ENCODE measurements at places on chromosomes 6 and 20.

- DNase-seq: no peak
Measured at GRCh38 chr20:61317966-61318530, 66.0 kb downstream of the CDH4 start.

- DNase-seq: no peak
Measured at GRCh38 chr20:22586645-22587310, 2.4 kb upstream of the FOXA2 start.

GRCh38 chr6:4565301-4566250 is 210.6 kb upstream of the CDYL start:
- no peak for DNase-seq

DNA sequence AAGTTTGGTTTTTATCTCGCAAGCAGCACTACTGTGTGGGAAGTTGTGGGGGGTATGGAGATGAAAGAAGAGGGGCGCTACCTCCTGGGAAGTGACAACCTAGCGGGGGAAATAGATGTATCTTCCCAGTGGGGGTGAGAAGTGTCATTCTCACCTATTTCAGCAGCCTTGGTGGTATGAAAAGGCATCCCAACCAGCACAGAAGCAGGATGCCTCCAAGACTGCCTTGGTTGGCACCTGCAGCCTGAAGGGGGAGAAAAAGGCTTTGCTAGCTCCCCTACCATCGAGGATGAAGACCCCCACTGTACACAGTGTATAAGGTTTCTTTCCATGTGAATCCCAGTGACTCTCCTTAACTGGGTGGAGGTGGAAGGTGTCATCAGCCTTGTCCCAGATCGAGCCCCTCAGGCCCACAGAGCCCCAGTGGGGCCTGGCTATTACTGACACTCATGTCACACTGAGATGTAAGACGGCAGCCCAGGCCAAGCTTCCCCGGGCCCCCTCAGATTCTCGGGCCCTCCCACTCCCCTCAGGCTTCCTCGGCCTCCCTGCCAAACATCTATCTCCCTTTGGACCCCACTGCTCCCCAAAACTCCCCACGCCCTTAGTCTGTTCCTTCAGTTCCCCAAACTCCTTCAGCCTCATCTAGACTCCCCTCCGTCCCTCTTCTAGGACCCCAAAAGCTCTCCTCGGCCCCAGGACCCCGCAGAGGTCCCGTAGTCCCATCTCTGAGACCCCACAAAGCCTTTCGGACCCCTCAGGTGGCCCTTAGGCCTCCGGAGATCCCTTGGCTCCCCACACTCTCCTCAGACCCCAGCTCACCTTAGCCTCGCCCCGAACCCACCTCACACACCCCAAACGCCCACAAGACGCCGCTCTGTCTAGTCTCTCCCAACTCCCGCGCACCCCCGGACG is 688 bp downstream of the COMMD7 start:
- DNase-seq: no peak

DNA sequence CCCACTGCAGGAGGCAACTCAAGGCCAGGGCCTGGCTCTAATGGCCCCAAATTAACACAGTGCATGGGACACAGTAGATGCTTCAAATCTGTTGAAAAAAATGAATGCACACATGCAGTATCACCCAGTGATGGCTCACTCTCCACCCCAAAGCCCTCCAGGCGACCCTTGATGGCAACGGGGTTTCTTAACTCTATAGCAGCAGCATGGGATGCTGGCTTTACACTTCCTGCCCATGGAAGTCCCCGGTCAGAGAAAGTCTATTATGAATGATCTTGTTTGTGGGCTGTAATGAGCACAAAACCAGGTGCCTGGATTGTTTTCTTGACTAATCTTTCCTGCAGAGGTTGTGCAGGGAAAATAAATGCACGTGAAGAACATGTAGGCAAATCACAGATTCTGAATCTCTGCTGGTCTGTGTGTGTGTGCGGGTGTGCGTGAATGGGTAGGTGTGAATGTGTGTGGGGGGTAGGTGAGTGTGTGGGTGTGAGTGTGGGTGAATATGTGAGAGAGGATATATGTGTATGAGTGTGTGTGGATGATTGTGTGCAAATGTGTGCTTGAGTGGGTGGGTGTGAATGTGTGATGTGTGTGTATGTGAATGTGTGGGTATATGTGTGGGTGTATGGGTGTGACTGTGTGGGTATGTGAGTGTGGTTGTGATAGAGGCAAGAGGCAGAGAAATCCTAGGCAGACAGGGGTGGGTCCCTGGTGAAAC is 60.1 kb upstream of the MLN start:
- no peak for DNase-seq

DNA sequence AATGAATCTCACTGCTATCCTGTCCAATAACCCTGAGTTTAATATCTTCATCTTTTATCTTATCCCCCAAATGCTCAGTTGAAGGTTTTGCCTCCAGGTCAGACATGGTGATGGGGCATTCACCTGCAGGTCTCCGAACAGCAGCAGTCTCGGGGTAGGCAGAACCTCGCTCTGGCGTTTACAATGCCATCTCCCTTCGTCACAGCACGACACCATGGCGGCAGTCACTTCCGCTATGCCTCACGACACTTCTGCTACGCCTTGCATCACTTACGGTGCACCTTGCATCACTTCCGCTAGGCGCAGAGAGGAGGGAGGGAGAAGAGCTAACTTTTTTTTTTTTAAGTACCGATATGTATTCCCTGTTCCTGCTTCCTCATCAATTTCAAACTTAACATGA is 194.9 kb downstream of the BCAS1 start:
- DNase-seq: no peak

DNA sequence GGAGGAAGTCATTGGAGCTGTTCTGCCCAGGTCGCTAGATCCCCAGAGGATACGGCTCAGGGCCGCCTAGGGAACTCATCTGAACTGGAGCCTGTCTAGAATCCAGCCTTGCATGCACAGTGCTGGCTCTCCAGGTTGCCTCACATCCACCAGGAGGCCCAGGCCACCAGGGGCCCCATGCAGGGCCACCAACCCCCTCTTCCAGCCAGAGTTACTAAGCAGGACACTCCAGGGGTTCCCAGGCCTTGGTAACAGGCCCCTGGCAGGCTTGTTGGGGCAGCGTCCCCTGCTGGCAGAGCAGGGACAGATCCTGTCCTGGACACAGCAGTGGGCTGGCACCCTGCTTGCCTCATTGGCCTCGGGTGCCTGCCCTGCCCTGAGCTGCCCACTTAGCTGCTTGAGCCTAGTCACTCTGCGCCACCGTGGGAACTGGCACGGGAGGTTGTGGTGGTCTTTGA is 35.3 kb downstream of the EFCAB8 start:
- DNase-seq: no peak

DNA sequence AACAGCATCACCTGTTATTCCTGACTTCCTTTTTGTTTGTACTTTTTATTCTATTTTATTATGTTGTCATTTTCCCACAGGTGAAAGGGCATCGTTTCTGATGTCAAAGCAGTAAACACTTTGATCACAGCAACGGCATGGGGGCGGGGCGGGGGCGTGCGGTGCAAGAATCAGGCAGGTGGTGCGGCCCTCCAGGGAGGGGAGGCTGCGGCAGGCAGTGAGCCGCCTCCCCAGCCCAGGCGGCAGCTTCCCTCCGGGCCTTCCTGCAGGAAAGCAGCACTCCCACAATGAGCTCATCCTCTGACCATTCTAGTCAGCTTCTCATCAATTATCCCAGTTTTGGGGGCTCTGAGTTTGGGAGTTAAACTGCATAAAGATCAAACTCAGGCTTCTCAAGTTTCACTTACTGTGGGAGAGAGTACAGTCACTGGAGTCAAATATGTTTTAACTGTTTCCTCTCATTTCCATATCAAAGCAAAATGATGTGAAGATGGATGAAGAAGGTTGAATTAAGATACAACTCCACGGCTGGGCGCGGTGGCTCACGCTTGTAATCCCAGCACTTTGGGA is 608.4 kb upstream of the AGPAT4 start:
- DNase-seq: no peak

DNA sequence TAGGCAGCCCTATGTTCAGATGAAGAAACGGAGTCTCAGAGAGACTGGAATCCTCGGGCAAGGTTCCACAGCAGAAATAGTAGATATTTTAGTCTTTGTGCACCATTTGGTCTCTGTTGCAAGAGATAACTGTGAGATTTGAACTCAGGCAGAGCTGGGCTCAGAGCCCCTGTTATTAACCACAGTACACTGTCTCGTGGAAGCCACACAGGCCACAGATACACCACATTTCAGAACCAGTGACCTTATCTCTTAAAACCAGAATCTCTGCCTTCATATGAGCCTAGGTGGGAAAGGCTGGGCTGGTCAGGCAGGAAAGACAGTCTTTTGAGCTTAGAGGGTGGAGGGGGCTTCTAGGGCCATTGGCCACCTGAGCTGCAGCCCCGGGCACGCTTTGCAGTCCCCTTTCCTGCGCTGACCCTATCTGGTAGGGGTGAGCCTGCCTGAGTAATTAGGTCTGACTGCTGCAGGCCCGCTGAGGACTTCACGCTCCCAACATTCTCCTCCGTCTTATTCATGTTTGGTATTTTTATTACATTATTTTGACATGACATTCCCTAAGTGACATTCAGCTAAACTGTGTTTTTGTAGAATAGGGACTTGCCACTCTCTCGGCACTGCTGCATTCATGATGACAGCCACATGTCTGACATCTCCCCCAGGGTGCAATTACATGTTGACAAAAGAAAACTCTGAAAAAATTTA is 71.1 kb downstream of the KCNB1 start:
- DNase-seq: no peak

DNA sequence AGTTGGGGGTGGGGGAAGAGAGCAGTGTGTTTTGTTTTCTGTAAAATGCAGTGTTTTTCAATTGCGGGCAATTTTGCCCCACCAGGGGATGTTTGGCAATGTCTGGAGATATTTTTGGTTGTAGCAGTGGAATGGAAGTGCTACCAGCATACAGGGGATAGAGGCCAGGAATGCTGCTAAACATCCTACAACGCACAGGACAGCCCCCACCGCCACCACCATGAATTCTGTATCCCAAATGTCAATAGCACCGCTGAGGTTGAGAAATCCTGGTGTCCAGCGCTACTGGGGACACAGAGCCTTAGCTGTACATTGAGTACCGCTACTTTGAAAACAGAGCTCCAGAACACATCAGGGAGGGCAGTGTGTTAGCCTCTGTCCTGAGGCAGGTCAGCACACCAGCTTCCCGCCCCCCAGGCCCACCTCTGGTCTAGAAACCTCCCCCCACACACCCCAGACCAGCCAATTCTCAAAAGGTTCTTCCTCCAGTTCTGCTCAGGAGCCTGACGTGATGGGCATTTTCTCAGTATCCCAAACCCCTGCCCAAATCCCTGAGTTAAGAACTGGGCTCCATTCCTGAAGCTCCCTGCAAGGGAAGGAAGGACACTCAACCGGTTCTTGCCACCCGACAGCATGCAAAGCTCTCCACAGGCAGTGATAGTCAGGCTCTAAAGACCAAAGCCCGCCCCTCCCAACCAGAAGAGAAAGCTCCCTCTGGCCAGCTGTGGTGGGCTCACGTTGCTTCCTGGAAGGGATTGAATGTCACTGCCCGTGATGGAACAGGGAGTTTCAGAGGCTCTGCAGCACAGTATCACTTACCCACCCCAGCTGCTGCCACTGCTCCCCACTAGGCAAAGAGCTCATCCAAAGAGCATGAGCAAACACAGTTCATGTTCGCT is 321.5 kb upstream of the JARID2 start:
- peak; percentile 51 for DNase-seq

DNA sequence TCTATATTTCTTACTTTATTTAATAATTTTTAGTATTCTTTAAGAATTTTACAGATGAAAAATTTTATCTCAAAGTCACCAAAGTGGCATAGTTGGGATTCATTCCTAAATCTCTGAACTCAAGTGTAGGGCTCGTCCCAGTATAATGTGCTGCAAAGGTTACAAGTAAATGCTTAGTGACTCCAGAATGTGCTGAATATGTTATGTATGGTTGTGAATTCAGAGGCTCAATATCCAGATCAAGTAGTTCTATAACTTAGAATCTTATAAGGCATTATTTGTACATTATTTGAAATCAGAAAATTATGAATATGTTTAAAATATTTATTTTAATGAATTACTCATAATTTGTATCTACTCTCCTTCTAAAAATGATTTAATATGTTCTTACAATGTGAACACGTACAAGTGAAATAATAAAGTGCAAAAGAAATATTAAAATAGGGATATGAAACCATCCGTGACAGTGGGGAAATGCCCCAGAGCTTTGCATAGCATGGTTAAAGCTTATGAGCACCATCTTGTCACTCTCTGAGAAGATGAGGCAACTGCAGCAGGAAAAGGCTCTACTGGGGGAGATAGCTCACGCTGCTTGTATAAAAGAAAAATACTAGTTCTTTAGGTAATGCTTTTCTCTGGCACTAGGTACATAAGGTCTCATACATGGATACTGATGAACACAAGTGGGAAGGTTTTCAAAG is 259.0 kb downstream of the FOXC1 start:
- DNase-seq: no peak

- no peak for DNase-seq
Measured at GRCh38 chr6:116467096-116467495, 5.9 kb downstream of the CALHM6 start.

DNA sequence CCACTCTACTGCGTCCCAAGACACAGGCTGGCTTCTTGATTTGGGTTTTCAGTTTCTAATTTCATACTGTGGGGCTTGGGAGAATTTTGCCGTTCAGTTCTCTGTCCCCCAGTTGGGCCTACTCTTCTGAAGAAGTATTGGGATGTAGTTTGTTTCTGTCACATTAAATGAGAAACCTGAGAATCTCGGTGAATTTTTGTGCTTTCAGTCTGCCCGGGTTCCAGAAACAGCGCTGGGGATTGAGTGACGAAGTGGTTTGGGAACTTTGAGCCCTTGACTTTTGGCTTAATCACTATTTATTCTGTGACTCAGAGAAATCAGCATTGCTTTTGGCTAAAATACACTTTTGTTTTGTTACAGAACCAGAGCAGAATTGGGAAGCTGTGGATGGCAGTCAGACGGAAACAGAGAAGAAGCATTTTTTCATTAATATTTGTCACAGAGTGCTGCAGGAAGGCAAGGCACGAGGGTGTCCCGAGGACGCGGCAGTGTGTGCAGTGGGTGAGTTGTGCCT is 74.0 kb downstream of the IGF2R start:
- no peak for DNase-seq

- no peak for DNase-seq
Measured at GRCh38 chr6:9481292-9482029, 933.4 kb downstream of the TFAP2A start.

Data from hindlimb muscle (tissue), 1 donor.